ENCODE measurements at places on chromosomes 7 and 10.

DNA sequence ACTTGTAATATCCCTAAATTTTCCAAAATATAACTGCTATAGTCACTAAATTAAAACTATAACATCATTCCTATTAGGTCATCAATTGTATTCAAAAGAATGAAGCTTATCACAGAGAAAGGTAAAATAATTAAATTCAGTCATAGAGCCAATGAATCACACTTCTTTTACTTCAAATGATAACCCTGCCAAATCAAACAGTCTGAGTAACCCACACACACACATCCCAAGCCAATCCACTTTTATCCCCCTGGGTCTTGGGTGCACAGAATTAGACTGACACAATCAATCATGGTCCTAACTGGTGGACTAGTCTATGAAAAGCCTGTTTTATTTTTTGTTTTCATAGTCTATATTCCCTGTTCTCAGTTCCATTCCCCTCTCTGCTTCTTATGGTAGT, 25.6 kb downstream of the CTNNA3 start:
- DNase-seq: no peak

- no peak for DNase-seq
Observed at GRCh38 chr7:92635538-92635937, 45.3 kb upstream of the FAM133B start.

GRCh38 chr10:117418121-117418520, 42.9 kb upstream of the PDZD8 start:
- DNase-seq: no peak

- no peak for DNase-seq
Observed at GRCh38 chr7:91325726-91326125, 61.5 kb downstream of the FZD1 start.

- no peak for DNase-seq
Observed at GRCh38 chr7:150329331-150330120, 6.2 kb upstream of the ACTR3C start.

- DNase-seq: peak; percentile 51
Observed at GRCh38 chr10:117547016-117547715, 4.6 kb downstream of the EMX2 start.

- DNase-seq: no peak
Observed at GRCh38 chr10:123666318-123667236, at the start of gene GPR26. Gene GPR26 (plus strand): TSS chr10:123666355. CDS start chr10:123666408, 53 bp downstream.

GRCh38 chr7:93601363-93601762, 26.8 kb upstream of the CALCR start:
- DNase-seq: no peak

DNA sequence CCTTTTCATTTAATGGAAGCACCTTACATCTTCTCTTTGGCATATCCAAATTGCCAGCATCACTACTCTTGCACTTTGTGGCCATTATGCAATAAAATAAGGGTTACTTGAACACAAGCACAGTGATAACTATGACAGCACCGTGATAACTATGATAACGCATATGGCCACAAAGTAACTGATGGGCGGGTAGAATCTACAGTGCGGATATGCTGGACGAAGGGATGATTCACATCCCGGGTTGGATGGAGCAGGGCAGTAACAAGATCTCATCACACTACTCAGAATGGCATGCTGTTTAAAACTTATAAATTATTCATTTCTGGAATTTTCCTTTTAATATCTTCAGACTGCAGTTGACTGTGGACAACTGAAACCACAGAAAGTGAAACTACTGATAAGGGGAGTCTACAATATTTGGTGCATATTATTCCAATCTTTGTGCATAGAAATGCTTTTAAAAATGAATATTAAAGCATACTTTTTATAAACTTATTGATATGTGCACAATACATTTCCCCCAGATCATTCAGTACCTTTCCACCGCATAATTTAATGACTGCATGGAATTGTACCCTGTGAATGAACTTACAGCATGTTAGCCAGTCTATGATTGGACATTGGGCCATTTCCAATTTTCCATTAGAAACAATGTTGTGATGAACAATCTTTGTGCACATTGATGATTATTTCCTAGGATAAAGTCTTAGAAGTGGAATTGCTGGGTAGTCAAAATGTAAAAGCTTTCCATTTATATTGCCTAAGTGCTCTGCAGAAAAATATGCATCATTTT, 136.4 kb downstream of the WNT2 start:
- peak; percentile 52 for DNase-seq

- no peak for DNase-seq
Observed at GRCh38 chr10:71685554-71686232, 33.9 kb downstream of the C10orf105 start.

- no peak for DNase-seq
Observed at GRCh38 chr10:98619446-98619845, 172.7 kb upstream of the HPS1 start.

GRCh38 chr10:69061305-69062161, 26.4 kb upstream of the SRGN start:
- DNase-seq: peak; percentile 91

GRCh38 chr10:62384447-62385081, 10.4 kb downstream of the ZNF365 start:
- no peak for DNase-seq

- DNase-seq: peak; percentile 98
Observed at GRCh38 chr10:86648704-86649427, 5.5 kb upstream of the OPN4 start.
